Esophagus muscularis mucosa (tissue), 4 donors: ENCODE measurements at places on chromosomes 7 and 10. TPM values are rescaled to one million over a fixed set of nuclear protein-coding genes. Genes with fewer than 3 reads are reported as not detected.

The EPO gene
- total RNA-seq = not detected

DNA sequence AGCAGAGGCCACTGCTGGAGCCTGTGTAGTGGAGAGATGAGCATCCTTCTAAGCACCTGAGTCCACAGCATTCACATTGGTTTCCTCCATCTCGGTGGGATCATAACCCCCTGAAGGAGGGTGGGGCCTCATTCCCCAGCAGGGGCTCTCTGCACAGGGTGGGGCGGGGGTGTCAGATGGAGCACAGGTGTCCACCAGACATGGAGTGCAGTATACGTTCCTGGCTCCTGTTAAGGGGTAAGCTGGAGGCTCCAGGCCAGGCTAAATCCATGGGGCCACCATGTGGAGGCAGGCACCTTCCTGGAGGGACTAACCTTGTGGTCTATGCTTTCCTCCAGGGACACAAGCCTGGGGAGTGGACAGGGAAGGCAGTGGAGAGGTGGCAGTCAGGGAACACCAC is 252.6 kb downstream of the GRID1 start:
- no peak for DNase-seq

The MYH16 gene
- not detected for total RNA-seq

The MMP21 gene
- total RNA-seq = not detected

The EEPD1 gene
- total RNA-seq = 27.0 TPM
